ENCODE measurements at places on chromosomes 11 and 22. TPM values are rescaled to one million over a fixed set of nuclear protein-coding genes. Genes with fewer than 3 reads are reported as not detected.

TRMU gene
- 42.0 TPM for total RNA-seq

SPON1 gene
- total RNA-seq, result not detected

PRODH gene
- 2.7 TPM for total RNA-seq

IFITM10 gene
- total RNA-seq, result 3.6 TPM

CD6 gene
- total RNA-seq, result not detected

C11orf42 gene
- total RNA-seq, result not detected

PGM2L1 gene
- 9.0 TPM for total RNA-seq

NAALAD2 gene
- not detected for total RNA-seq

FJX1 gene
- total RNA-seq, result 51.9 TPM

CENPM gene
- total RNA-seq, result 20.0 TPM

PNPLA5 gene
- total RNA-seq, result 0.17 TPM

ARFGAP2 gene
- 83.0 TPM for total RNA-seq

C11orf65 gene
- total RNA-seq, result 0.67 TPM

EMID1 gene
- not detected for total RNA-seq

TMPRSS13 gene
- total RNA-seq, result under 0.01 TPM

DDX6 gene
- total RNA-seq, result 162 TPM

ROM1 gene
- total RNA-seq, result 2.3 TPM

SLC35F2 gene
- total RNA-seq, result 35.3 TPM

OVOL1 gene
- 1.3 TPM for total RNA-seq

GRCh38 chr11:20451568-20451967 lies 64.1 kb downstream of the PRMT3 start:
- DNase-seq, result peak; percentile 3

GRCh38 chr22:49884075-49884474 lies 30.4 kb downstream of the ZBED4 start:
- no peak for DNase-seq

- no peak for DNase-seq
These were observed 83.5 kb upstream of the THY1 start for GRCh38 chr11:119506436-119506835.

DNA sequence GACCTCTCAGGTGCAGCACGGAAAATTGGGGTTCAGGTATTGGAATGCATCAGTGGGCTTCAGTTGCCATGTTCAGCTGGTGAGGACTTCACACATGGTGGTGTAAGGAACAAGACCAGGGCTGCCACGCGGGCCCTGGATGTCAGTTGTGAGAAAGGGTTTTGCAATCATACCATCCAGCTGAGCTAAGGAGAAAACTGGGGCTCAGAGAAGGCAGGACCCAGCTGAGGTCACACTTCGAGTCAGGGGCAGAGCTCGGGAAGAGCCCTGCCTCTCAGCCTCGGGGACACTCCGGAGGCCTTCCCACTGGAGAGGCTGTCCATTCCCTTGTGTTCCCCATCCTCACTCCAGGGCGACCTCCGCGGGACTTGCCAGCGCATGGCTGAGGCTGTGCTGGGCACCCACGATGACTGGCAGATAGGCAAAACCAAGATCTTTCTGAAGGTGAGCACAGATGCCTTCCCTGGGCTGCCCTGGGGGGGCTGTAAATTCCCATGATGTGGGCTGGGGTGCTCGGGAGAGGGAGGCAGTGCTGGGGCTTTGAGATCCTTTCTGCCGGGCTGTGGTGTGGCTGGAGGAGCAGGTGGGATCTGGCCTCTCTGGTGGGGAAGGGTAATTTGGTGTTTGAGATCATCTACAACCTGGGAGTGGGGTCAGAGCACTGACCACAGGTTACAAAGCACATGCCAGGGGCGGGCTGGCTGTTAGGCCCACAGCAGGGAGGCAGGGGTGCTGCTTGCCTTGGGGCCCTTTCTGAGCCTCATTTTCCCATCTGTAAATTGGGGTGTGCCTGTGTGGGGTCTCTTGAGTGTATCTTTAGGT lies 47.2 kb downstream of the MYO7A start:
- DNase-seq, result no peak

DNA sequence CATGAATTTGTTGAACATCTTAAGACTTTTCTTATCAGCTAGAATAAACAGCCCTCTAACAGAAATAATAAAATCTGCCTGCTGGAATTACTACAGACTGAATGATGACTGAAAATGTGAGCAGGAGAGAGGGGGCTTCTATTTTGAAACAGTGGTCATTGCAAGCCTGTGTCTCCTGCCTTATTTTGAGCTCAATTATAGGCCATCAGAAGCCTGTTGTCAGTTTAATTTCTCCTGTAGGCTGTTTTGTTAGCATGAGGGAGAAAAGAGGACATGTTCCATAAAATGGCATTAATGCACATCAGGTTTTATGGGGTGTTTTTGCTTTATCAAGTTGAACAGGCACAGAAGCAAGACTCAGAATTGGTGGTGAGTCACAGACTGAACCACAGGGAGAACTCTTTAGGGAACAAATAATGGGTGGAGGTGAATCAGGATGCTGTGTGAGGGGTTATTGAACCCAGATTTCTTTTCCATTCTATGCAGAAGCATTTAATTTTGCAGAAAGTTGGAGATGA lies 129.1 kb downstream of the PARVA start:
- peak; percentile 25 for DNase-seq

DNA sequence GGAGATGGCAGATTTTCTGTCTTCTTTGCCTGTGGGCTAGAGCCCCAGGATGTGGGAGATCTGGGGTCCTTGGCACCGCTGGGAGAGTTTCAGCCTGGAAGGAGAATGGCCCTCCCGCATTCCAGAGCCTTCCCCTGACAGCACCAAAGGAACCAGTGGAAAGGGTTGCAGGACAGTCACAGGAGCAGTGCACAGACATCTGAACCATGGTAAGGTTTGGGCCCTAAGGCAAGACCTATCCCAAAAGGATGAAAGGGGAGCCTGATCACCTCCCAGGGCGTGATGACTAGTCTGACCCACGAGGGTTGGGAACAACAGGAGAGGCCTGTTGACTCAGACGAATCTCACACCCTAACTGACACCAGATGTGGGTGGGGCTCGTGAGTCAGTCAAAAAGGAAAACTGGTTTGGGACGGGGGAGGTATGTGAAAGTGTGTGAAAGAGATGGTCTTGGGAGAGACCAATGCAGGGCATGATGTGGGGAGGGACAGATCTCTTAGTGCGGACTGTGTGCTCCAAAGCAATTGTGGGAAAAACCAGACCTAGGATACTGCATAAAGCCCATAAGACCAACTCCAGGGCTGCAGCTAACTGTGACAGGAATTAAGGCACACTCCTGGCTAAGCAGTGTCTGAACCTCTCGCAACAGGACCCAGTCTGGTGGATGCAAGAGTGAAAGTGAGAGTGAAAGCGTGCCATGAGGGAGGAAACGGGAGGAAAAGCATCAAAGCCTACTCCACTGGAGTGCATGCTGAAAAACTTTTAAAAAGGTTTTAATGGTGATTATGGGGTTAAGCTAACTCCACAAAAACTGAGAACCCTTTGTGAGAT lies 39.1 kb upstream of the GLYAT start:
- peak; percentile 98 for DNase-seq

DNA sequence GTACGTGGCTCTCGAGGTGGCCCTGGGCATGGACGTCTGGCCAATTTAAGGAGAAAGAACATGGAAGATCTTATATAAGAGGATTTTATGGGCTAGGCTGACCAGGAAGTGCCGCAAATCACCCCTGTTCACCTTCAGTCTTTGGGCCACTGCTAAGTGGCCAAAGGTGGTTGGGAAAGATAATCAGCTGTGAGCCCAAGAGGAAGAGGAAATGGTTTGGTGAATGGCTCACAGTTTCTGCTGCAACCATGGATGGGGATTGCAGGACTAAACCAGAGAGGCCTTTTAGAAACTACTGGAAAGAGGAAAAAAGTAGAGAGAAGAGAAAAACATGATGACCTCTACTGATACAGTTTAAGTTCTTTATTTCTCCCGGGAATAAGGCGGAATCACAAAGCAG lies 96.0 kb upstream of the ARHGAP20 start:
- no peak for DNase-seq

DNA sequence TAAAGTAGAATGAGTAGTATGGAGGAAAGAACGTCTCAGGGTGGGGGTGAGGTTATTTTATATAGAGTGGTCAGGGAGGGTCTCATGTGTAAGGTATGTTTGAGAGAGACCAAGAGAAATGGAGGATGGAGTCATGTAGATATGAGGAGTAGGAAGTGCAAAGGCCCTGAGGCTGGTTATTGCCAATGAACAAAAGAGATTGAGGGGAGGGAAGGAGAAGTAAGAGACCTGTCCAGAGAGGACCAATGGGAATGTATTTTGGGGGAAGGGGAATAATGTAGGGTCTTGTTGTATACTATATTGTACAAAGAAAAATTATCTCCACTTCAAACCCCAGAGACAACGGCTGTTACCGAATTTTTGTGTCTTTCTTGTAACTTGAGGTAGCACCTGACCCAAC lies 9.8 kb downstream of the CTNND1 start:
- no peak for DNase-seq

- DNase-seq, result no peak
These were observed 1.2 kb upstream of the TMEM45B start for GRCh38 chr11:129814244-129815014.

DNA sequence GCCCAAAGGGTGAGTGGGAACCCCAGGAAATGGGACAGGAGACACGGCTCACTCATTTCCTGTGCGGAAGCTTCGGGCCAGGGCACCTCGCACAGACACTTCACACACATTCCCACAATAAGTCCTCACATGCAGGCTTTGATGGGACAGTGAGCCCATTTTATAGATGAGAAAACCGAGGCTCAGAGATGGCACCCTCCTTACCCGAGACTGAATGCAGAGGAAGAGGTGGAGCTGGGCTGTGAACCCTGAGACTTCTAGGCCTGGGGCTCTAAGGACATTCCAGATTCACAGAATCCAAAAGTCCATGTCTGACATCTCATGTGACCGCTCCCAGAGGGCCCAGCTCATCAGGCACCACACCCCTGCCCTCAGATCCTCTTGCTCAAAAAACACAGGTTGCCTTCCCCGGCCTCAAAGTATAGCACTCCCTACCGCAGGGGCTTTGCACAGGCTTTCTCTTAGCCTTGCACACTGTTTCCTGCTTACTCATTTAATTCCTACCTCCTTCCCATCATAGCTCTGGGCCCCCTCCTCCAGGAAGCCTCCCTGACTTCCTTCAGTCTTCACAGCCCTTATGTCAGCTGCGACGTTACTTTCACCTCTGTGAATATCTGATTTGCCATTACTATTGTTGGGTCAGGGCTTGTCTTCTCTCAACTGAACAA lies 57.1 kb upstream of the TCF20 start:
- DNase-seq, result no peak

DNA sequence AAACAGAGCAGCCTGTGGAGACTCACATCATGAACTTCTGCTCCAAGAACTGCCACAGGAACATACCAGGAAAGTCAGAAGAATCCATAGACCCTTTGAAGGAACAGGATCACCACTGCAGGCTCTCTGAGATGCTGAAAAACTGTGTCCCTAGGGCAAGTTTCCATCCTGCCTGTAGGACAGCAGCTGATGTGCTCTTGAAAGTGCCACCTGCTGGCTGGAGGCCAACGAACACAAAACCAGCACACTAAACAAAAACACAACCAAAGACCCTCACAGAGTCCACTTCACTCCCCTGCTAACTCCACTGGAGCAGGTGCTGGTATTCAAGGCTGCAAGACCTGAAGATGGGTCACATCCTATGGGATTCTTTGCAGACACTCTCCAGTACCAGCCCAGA lies 12.0 kb upstream of the NXPE1 start:
- no peak for DNase-seq

- DNase-seq, result no peak
These were observed 37.6 kb downstream of the PITPNB start for GRCh38 chr22:27881421-27881820.

- no peak for DNase-seq
These were observed 56.1 kb downstream of the FLI1 start for GRCh38 chr11:128749974-128750373.

DNA sequence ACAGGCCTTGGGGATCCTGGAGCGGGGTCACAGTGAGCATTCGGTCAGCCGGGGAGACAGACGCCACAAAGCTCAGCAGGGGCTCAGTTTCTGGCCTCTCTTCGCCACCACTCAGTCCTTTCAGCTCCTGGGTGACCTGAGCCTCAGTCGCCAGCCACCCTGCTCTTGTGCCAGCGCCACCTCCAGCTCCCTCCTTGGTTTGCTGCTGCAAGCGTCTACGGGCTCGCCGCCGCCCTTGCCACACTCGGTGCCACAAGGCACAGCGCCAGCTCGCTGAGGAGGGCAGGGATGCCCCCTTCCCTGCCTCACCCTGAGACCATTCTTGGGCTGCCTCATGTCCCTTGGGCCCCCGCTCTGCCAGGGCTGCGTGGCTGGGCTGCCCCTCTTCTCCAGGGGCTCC lies 1.5 kb upstream of the EEF1G start:
- no peak for DNase-seq

- peak; percentile 14 for DNase-seq
These were observed 5.3 kb upstream of the OR52M1 start for GRCh38 chr11:4539603-4540219.

DNA sequence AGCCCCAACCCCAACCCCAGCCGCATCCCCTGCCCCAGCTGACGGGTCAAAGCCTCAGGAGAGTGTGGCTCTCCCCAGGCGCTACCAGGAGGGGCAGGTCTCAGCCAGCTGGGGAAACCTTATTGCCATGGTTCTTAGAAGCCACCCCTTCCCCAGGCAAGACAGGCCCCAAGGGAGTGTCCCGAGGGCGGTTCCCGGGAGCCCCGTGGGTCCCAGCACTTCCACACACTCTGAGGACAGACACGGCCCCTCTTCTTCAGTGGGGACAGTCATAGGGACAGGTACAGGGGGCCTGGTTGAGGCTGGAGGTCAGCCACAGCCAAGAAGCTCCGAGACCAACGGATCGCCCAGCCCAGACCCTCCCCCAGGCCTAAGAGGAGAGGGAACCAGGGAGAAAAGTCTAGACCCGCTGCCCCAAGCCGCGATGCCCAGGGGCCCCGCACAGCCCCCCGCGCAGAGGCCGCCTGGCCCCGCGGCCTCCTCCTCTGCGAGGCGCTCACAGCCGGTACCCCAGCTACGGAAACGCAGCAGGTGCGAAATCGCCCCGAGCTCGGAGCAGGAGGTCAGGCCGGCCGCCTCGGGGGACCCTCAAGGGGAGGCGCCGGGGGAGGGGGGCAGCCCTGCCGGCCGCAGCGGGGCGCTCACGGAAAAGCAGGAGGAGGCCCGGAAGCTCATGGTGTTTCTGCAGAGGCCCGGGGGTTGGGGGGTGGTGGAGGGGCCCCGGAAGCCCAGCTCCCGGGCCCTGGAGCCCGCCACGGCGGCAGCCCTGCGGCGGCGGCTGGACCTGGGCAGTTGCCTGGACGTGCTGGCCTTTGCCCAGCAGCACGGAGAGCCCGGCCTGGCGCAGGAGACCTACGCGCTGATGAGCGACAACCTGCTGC lies 2.6 kb downstream of the KLHDC7B start:
- no peak for DNase-seq

DNA sequence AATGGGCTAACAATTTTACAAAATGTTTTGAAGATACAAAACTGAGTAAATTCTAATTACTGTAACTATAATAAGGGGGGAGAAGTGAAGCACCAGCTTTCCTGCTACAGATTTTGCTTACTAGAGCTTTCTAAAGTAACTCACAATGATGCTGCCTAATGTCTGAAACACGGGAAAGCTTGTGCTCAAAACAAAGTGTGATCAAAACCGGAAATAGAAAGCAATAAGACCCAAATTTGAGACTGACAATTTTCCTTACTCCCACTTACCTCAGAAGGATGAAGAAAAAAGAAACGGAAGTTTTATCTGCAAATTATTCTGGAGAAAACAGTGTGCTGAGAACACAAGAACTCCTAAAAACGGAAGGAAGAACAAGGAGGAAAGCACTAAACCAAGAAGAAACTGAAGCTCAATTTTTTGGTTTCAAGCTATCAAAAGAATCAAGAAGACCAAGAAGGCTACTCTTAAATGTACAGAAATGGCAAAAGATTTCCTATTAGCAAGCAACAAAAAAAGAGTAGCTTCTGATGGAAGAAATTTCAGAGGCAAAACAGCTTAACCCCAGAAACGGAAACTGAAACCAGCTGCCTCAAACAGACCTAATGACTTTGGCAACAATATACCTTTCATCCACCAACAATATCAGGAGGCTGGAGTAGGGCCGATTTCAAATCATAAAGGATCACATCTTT lies 33.4 kb downstream of the AMBRA1 start:
- peak; percentile 48 for DNase-seq

Measured in mammary epithelial cell (primary cell).